Myocyte (in vitro differentiated cells): ENCODE measurements at places on chromosomes 12 and 14. TPM values are rescaled to one million over a fixed set of nuclear protein-coding genes. Genes with fewer than 3 reads are reported as not detected.

DNA sequence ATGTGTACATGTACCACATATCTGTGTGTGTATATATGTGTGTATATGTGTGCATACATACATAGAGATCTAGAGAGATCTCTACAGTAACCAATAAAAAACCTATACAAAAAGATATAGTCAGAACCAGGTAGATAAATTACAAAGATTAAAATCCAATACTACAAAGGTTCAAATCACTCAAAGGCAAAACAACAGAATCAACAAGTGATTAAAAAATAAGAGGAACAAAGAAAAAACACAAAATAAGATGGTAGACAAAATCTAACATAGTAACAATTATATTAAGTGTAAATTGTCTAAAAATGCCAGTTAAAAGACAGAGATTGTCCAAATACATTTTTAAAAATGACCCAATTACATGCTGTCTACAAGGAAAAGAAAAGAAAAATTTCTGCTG is 83.6 kb downstream of the R3HDM2 start:
- no peak for DNase-seq

GRCh38 chr12:55250944-55251343 is 6.5 kb downstream of the OR6C74 start:
- DNase-seq, result no peak

PRPH gene
- total RNA-seq, result 0.05 TPM in 1 of 2 replicates, not detected in the other

- DNase-seq, result no peak
These were observed 1.5 kb downstream of the MAP4K5 start for GRCh38 chr14:50530794-50531365.

DNA sequence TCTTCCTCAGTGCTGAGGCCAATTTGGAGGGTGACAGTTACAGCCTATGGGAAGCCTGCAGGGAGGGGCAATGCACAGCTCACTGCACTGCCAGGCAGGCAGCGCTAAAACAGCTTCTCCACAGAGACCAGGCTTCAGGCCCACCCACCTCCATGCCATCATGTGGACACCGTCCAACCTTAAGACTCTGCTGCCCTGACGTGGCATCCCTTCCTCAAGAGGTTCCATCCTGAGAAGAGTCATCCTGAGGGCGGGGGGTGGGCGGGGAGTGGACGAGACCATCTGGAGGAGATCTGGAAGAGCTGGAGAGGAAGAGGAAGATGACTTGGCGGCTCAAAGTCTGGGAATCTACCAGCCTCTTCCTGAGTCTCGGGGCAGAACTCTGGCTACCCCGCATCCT is 8.4 kb upstream of the ACVRL1 start:
- DNase-seq, result no peak

WDR89 gene
- 12.8 and 14.8 TPM in 2 replicates for total RNA-seq

KRT72 gene
- not detected in 2 replicates for total RNA-seq

DNA sequence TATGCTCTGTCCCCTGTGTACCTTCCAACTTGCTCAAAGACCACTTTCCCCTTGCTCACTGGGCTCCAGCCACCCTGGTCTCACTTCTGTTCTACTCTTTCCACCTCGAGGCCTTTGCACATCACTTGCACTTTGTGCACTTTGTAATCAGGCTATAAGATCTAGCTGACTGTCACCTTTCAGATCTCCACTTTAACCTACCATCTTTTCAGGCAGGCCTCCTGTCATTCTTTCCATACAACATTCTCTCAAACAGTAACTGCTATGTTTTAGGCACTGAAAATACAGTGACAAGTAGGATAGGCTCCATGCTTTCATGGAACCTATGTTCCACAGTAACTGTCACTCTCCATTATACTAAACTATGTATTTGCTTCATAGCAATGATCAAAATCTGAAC is 14.0 kb downstream of the CPM start:
- no peak for DNase-seq

- DNase-seq, result no peak
These were observed 37.7 kb downstream of the SYNE2 start for GRCh38 chr14:63890553-63890952.

- no peak for DNase-seq
These were observed 48.9 kb downstream of the STON2 start for GRCh38 chr14:81351205-81351604.

DNA sequence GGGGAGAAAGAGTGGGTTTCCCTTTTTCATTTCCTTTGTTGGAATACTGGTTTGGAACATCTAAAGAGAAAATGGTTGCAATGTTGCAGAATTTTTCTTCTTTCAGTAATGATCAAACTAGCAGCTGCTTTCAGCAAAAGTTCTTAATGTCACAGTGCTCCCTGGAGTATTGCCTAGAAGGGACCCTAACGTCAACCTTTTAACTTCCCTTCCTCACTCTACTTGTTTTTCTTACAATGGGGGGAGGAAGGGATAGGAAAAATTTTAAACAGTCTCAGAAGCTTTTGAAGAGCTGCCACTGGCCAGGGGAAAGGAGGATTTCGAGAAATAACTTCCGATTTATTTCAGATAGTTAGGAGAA is 521.8 kb downstream of the MED13L start:
- DNase-seq, result no peak

FAIM2 gene
- total RNA-seq, result 1.9 and 2.3 TPM in 2 replicates

DNA sequence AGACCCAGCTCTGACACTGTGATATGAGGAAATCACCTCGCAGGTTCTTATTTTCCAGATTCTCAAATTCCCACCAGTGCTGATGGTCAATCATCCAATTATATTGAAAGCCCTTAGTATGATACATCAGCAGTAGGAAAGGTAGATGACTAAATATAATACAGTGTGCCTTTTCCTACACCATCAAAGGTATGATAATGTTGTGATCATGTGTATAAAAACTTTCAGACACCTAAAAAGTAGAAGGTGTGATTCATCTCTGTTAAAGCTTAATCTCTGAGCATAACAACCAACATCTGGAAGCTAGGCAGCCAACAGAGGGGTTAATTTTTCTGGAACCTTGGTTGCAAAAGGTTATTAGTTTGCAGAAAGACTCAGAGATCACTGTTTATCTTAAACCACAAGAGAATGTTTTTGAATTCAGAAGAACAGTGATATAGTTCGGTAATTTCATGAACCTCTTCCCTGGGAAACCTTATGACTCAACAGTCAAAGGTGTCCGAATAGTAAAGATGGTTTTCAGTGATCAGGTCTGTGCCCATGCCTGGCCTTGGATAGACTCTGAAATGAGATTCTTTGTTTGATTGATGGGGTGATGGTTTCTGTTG is 122.5 kb downstream of the ETV6 start:
- no peak for DNase-seq

- DNase-seq, result no peak
These were observed 8.1 kb downstream of the DNAI7 start for GRCh38 chr12:25186788-25187402.

ENDOU gene
- total RNA-seq, result not detected in 2 replicates

DNA sequence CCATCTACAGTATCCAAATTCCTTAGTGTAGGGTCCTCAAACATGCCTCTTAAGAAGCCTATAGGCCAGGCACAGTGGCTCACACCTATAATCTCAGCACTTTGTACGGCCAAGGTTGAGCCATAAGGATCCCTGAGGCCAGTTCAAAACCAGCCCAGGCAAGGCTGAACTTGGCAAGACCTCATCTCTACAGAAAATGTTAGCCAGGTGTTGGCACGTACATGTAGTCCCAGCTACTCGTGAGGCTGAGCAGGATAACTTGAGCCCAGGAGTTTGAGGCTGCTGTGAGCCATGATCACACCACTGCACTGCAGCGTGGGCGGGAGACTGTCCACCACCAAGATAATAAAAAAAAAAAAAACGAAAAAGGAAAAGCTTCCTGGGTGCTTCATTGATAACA is 6.8 kb downstream of the CCDC59 start:
- no peak for DNase-seq

GPR135 gene
- total RNA-seq, result 4.6 and 6.5 TPM in 2 replicates

LIN7A gene
- 0.21 and 0.26 TPM in 2 replicates for total RNA-seq

NELL2 gene
- total RNA-seq, result 0.05 TPM in 1 of 2 replicates, not detected in the other

DNA sequence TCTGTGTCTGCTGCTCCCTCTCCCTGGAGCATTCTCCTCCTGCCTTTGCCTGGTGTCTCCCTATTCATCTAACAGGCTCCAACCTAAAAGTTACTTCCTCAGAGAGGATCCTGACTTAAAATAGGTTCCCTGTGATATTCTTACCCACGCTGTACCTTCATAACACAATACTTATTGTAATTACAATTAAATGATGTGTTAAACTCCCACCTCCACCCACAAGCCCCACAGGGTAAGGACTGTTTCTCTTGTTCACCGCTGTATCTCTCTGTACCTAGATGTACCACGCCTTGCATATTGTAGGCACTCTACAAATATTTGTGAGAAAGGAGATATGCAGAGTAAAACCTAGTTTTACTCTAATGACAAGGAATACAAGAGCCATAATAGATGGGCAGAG is 5.0 kb downstream of the HEBP1 start:
- DNase-seq, result no peak

PTGES3 gene
- total RNA-seq, result 73.5 and 82.2 TPM in 2 replicates

DNA sequence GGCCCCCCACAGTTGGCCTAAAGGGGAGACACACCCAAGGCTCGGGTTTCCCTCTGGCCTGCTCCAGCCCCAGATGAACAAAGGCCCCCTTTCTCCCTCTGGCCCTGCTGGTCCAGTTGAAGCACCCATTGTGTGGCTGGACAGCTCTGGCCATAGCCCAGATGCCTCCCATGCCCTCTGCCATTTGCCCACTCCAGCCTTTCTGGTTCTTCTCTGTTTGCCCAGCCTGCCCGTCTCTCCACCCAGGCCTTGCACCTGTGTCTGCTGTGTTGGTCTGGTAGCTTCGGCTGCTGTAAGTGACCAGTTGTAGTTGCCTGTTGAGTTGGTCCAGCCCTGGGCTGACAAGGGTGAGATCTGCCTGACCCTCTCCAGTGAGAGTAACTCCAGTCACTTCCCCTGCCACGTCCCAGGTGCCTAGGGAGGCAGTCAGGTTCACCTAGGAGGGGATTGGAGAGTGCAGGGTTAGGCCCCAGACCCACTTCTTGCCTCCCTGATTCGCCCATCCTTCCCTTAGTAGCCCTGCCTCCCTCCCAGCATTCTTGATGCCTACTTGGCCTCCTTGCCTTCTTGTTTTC is 3.0 kb downstream of the B4GALNT1 start:
- DNase-seq, result no peak
